ENCODE measurements at places on chromosomes 11 and 22.

- DNase-seq = no peak
These were observed 189.3 kb downstream of the DBX1 start for GRCh38 chr11:19970944-19971343.

DNA sequence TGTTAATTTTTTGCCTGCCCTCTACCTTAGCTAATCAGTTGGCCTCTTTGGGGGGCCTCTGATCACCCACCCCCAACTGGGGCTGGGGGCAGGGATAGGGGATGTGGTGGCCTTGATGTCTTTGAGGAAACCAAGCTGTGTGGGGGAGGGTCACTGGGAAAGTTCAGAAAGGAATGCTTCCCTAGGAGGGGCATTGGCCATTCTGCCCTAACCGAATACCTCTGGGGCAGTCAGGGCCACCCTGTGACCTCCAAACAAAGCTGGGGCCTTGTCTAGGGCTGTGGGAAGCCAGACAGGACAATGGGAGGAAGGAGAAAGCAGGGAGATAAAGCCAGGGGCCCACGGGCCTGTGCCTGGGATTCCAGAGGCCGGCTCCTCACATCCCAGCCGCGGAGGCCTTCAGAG is 97.5 kb downstream of the TSPAN18 start:
- no peak for DNase-seq

GRCh38 chr22:36423461-36424404 is 36.0 kb upstream of the MYH9 start:
- DNase-seq = no peak

DNA sequence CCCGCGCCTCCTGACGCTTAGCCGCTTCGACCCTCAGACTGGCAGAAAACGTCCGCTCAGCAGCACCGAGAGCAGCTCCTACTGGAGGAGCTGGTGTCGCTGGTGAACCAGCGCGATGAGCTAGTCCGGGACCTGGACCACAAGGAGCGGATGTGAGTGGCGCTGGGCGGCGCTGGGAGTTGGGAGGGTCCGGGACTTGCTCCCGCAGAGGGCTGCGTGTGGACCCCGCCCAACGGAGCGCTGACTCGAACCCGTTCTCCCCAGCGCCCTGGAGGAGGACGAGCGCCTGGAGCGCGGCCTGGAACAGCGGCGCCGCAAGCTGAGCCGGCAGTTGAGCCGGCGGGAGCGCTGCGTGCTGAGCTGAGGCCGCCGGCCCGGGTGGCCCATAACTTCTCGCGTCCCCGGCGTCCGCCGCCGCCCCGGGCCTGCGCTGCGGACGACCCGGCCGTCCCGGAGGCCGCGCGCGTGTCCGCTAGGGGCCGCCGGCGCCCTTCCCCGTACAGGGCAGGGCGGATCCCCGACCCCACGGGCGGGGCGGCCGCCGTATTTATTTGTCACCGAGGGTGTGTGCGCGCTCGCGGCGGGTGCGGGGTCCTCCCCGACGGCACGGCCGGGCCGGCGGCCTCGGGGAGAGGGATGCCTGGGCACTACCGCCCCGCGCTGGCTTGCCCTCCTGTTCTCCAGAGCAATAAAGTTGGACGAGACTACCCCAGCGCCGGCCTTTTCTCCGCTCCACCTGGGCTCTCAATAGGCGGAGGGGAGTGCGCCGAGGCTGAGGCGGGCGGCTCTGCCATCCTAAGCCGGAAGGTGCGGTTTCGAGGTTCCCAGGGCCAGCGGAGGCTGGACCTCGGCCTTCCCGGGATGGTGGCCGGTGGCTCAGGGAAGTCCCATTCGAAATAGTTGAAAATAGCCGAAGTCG is 3.4 kb downstream of the KCNK7 start:
- no peak for DNase-seq

- DNase-seq = no peak
These were observed 50.6 kb downstream of the LGR4 start for GRCh38 chr11:27421819-27422494.

DNA sequence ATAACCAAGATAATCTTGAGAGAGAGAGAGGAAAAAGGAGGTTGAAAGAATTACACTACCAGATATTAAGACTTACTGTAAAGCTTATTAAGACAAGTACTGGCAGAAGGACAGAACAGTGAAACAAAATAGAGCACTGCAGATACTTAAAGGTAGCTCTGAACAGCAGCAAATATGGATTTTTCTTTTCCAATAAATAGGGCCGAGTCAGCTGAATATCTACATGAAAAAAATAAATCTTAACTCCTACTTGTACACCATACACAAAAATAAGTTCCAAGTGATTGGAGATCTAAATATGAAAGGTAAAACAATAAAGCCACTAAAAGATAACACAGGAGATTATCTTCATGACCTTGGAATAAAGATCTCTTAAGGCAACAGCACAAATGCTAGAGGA is 12.4 kb downstream of the THAP12 start:
- DNase-seq = no peak

DNA sequence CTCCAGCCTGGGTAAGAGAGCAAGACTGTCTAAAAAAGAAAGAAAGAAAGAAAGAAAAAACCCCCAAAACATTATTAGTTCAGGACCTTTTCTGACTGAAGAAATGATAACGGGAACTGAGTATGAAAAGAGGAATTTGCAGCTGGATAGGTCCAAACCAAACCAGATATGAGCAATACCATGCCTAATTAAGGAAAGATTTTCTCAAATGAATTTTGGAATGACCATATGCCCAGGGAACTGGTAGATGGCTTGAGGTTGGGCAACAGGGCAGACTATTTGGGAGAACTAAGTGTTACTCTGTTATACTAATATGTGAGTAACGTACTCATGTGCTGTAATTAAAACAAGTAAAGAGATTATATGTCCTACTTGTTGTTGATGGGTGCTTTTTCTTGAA is 186.1 kb downstream of the TMEM135 start:
- no peak for DNase-seq

- no peak for DNase-seq
These were observed 11.0 kb downstream of the PTPRJ start for GRCh38 chr11:47991266-47991830.

GRCh38 chr22:27571463-27572277 is 229.9 kb downstream of the MN1 start:
- no peak for DNase-seq

- no peak for DNase-seq
These were observed 32.2 kb upstream of the DEPDC7 start for GRCh38 chr11:32983506-32983905.

DNA sequence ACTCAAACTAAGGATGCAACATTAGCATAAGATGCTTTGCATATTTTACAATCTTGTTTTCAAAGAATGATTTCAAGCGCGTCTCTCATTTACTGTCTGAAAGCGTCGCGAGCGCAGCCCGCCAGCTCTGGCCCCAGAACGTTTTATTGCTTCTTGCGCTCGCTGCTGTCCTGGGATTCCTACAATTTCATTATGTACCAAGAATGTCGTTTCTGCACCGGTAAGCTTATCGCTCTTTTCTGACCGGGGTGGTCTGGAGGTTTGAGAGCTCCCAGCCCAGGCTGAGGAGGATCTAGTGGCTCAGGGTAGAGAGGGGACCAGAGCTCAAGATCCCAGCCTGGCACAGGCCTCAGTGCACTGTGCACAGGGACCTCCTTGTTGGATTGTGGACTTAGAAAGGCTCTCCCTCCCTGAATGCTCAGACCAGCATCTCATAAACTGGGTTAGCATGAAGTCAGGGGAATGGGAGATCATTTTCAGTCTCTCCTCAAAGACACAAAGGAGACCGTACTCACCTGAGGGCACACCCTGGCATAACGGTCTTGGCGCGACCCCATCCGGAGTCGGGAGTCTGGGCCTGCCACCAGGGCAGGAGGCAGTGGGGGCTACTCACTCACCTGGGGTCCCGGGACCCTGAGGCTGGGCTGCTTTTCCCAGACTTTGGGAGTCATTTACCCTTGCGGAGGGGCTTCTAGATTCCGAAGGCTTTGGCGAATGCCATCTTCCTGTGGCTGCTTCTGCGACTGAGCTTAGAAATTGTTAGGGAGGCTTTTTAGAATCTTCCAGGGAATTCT is 817.4 kb downstream of the BRD1 start:
- no peak for DNase-seq

- no peak for DNase-seq
These were observed 18.1 kb upstream of the LINC01488 start for GRCh38 chr11:69463181-69463994.

GRCh38 chr11:108973402-108974162 is 308.7 kb downstream of the DDX10 start:
- no peak for DNase-seq

DNA sequence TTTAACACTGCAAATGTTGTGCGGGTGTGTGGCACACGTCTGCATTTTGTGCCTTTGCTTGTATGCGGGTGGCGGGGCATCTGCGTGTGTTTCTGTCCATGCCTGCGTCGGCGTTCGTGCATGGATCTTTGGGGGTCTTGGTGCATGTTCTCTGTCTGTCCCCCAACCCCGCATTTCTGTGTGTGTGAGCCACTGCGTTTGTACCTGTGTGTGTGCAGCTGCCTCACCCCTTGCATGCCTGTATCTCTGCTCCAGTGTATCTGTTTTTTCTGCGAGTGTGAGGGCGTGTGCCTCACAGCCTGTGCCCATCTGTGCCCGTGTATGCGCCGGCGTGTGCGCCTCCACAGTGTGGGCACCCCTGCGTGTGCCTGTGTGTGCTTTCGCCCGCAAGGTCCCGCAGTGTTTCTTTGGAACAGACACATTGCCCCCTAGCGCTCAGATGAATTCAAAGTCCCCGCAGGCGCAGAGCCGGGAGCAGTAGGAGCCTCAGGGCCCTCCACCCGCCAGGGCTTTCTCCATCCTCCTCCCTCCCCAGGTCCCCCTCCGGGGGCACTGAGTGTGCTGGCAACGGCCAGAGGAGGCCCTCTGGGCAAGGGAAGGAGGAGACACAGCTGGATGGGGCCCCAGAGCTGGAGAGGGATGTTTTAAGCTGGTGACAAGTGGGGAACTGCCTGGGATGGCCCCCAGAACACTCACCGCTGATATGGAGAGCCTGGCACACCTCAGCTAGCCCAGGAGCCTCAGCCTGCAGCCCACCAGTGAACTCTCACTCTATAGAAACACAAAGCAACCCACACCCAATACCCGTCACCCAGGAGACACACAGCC is 3.1 kb upstream of the MN1 start:
- peak; percentile 38 for DNase-seq

DNA sequence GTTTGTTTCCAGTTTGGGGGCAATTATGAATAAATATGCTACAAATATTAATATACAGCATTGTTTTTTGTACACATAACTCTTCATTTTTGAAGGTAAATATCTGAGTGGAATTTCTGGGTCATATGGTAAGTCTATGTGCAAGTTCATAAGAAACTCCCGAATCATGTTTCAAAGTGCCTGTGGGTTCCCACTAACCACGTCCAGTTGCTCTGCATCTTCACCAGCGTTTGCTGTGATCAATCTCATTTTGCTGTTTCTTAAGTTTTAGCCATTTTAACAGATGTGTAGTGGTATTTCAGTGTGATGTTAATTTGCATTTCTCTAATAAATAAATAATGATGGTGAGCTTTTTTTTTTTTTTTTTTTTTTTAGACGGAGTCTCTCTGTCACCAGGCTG is 14.2 kb upstream of the CSRP3 start:
- DNase-seq = no peak

DNA sequence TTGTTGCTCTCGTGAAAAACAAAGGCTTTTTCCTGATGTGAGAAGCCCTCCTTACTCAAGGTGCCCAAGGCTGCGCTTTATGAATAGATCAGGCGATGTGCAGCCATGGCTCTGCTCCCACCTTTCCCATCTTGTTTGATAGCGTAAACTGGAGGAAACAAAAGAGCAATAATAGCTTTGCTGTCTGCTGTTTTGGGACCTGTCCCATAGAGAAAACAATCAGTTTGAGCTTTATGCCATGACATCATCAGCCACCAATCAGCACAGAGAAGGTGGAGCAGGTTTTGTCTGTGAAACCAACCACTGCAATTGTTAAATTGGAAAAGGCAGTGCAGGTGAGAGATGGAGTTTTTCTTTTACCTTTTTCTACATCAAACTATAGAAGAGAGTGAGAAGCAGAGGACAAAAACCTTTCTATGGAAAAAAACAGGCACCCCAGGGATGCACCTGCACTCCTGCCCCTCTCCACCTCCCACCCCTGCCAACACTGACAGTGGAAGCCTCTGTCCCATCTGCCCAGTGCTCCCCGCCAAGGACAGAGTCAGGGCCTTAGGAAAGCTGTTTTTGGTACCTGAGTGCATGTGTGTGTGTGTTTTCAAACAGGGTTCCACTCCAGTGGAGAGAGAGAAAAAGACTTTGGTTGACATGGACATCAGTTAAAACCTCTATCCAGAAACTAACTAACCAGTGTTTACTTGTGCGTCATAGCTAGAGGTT is 80.7 kb downstream of the MICAL3 start:
- no peak for DNase-seq

- no peak for DNase-seq
These were observed 35.9 kb downstream of the MMP27 start for GRCh38 chr11:102669664-102670063.

GRCh38 chr11:60905551-60906113 is 753 bp downstream of the PRPF19 start:
- no peak for DNase-seq

DNA sequence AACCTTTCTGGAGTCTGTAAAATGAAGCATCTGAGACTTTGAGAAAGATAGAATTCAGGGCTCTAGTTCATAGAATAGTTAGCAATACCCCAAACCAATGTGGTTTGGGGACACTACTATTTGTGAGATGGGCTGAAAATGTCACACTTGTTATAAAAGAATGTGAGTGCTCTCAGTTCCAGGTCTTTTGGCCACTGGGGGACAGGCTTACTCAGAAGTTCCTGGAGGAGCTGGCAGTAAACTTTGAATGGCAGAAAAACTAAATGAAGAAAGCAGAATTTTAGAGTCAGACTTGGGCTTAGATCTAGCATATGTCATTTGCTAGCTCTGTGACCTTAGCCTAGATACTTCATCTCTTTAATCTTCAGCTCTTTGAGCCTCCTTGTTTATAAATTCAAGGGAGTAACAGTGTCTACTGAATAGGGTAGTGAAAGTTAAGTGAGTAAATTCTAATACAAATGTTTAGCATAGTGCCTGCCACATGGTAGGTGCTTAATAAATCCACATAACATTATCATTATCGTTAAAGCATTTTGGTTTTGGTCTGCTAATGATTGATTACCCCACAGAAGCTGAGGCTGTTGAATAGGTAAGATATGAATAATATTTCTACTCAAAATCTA is 3.7 kb downstream of the LYVE1 start:
- DNase-seq = no peak

GRCh38 chr11:88105526-88105925 is 69.7 kb downstream of the RAB38 start:
- DNase-seq = no peak

DNA sequence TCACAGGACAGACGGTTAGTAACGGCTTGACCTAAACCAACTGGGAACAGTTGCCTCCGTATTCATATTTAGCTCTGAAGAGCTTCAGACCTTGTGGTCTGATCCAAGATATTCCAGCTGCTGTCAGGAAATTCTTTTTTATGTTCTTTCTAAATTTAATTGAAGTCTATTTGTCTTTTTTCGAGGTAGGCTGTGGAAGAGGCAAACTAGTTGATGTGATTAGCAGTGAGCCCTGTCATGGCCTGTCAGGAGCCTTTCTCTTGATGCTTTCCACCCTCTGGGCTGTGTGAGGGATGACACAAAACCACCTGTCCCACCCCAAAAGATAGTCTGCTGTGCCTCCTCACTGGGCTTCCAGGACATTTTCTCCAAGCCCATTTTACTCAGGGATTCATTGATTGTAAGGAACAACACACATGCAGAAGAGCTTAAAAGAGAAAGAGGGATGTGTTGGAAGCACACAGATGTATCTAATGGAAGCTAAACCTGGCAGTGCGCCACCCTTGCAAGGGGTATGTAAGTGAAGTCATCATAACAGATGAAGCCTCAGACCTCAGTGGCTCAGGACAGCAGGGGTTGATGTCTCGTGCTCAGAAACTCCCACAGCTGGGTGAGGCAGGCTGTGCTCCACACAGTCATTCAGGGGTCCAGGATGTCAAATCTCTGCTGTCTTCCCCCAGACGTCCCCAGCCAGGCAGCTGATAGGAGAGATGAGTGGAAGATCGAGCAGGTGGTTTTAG is 170.0 kb downstream of the NCAM1 start:
- no peak for DNase-seq

All from CD4-positive, alpha-beta memory T cell (primary cell).